ENCODE measurements at places on chromosomes 1 and 21. TPM values are rescaled to one million over a fixed set of nuclear protein-coding genes. Genes with fewer than 3 reads are reported as not detected.

DNA sequence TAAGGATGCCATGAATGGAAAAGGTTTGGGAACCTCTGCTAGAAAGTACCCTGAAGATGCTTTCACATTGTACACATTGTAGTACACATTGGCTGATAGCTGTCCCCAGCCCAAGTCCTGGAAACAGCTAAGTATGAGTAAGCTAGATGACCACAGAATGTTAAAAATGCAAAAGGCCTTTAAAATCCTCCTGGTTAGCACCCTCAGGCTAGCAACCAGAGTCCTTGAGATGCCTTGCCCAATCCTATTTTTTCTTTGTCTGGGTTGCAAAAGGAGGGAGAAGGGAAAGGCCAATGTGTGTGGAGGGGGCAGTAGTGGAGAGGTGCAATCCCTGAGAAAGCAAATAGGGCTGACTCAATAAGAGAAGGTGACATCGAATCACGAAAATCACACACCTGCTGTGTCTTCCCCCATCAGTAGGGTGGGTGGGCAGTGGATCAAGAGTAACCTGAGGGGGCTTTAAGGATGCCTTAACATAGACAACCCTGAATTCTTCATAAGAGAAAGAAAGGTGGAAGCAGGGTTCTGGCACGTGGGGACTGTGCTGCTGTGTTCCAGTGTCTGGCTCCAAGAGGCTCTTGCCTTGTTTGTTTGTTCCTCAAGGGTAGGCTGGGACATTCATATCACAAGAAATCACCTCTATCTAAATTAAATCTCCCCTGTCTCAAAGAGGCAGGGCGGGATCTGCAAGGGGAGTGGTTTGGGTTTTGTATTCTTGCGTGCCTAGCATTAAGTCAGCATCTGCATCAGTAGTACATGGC, 266.2 kb upstream of the PLXNA2 start:
- no peaks in the 10 kb centered on the region for H3K36me3 ChIP-seq
- H3K27me3 ChIP-seq = no peaks in the 10 kb centered on the region
- no peak overlapping the region for H3K27ac ChIP-seq
- H3K4me3 ChIP-seq = no peak overlapping the region
- no peak for DNase-seq
- H3K4me1 ChIP-seq = no peaks in the 10 kb centered on the region

DNA sequence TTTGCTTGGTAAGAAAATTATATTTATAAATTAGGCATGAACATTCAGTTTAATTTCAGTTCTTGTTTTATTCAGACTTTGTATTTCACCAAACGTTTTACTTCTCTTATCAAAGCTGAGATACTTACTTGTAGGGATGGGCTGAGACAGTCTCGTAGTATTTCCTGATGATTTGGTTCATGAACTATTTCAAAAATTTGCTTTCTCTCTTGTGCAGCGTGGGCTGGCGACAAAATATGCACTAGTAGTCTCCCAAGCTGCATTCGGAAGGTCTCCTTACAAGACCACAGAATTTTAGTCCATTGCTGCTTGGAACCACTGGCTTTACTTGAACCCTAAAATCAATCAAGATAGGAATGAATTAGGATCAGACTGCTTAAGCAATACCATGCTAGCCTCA, 91.7 kb upstream of the GNG4 start:
- no peak overlapping the region for H3K4me3 ChIP-seq
- no peaks in the 10 kb centered on the region for H3K27me3 ChIP-seq
- H3K4me1 ChIP-seq = no peaks in the 10 kb centered on the region
- H3K36me3 ChIP-seq = peaks cover 4% of the 10 kb centered on the region

DNA sequence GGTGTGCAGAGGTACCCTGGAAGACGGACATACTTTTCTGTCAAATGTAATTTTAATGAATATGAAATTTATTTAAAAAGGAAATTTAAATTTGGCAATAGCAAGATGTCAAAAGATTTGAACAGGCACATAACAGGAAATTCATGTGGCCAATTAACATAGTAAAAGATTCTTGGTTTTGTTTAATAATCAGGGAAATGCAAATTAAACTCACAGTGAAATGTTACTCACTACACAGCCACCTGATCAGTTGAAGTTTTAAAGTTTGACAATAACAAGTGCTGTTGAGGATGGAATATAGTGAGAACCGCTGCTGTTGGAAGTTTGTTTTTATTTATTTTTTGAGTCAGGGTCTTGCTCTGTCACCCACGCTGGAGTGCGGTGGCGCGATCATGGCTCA, 63.9 kb downstream of the TEX35 start:
- H3K36me3 ChIP-seq = no peaks in the 10 kb centered on the region
- H3K4me1 ChIP-seq = no peaks in the 10 kb centered on the region
- DNase-seq = no peak
- H3K4me3 ChIP-seq = no peak overlapping the region

GRCh38 chr1:228378873-228379460, 27.7 kb downstream of the TRIM11 start:
- no peaks in the 10 kb centered on the region for H3K27me3 ChIP-seq
- peak overlapping the region; percentile 37 for H3K4me3 ChIP-seq
- peak; percentile 69 for DNase-seq
- peak overlapping the region; percentile 79 for H3K27ac ChIP-seq
- peaks cover 22% of the 10 kb centered on the region for H3K4me1 ChIP-seq

GRCh38 chr1:219773775-219774174, 154.6 kb downstream of the SLC30A10 start:
- H3K4me3 ChIP-seq = no peak overlapping the region
- no peaks in the 10 kb centered on the region for H3K4me1 ChIP-seq
- no peak for DNase-seq
- no peaks in the 10 kb centered on the region for H3K27me3 ChIP-seq
- no peak overlapping the region for H3K27ac ChIP-seq

DNA sequence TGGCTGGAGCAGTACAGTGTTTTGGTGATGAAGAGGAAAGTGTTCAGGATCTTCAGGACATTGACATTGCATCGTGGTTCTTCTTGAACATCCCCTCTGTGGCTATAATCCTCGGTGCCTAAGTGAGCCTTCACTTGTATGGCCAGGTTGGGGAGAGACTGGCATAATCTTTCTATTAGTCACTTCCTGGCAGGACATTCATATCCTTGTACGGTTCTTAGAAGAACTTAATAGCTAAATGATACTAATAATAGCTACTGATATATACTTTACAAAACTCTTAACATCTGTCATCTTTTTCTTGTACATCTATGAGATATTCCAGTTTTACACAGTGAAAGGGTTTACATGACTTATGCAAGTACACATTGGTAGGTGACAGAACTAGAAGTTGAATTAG, 35.8 kb downstream of the CELF3 start:
- no peaks in the 10 kb centered on the region for H3K36me3 ChIP-seq
- no peak for DNase-seq
- H3K4me3 ChIP-seq = no peak overlapping the region
- no peaks in the 10 kb centered on the region for H3K4me1 ChIP-seq
- no peaks in the 10 kb centered on the region for H3K27me3 ChIP-seq

Gene DISP3
- 0.23 TPM for total RNA-seq

DNA sequence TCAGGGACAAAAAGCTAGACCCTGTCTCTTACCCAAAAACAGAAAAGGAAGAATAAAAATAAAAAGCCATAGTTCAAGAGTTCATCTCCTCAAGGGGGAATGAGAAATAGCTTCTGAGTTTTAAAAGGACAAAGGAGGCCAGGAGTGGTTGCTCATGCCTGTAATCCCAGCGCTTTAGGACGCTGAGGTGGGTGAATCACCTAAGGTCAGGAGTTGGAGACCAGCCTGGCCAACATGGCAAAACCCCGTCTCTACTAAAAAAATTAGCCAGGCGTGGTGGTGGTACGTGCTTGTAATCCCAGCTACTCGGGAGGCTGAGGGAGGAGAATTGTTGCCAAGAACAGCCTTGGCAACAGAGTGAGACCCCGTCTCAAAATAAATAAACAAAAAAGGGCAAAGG, 38.6 kb upstream of the CPLANE2 start:
- peaks cover 4% of the 10 kb centered on the region for H3K4me1 ChIP-seq
- H3K36me3 ChIP-seq = no peaks in the 10 kb centered on the region
- H3K27ac ChIP-seq = peak overlapping the region; percentile 35
- no peaks in the 10 kb centered on the region for H3K27me3 ChIP-seq
- no peak for DNase-seq
- H3K4me3 ChIP-seq = no peak overlapping the region

Gene OTUD7B
- 45.7 TPM for total RNA-seq

Gene OR2T33
- total RNA-seq = not detected

GRCh38 chr1:116667575-116668105, at the start of gene IGSF3:
Gene IGSF3 (minus strand): TSS chr1:116667733. CDS start chr1:116666326, 1,407 bp downstream.
- peaks cover 7% of the 10 kb centered on the region for H3K4me1 ChIP-seq
- peak within 1 kb of the TSS; percentile 30 for H3K4me3 ChIP-seq
- no peaks in the 10 kb centered on the region for H3K27me3 ChIP-seq
- peak; percentile 74 for DNase-seq
- H3K36me3 ChIP-seq = no peaks in the 10 kb centered on the region

DNA sequence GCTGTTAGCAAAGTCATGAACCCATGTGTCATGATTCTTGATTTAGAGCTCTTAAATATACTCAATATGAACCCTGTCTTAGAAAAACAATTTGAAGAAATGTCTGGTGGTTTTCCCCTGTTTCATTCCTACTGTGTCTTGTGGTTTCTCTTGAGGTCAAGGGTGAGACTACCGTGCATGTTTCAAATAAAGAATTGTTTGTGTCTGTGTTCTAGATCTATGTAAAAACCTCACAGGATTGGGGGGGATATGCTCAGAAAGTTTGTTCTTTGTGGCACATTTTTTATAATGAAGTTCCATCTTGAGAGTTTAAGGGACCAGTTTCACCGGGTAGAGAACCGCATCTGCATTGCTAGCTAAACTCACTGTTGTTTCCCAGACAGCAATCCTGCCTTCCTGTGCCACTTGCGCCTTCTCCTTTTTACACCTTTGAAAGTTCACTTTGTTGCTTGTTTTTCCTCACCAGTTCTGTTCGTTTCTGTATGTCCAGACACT, 30.9 kb upstream of the CACYBP start:
- DNase-seq = no peak
- peaks cover 45% of the 10 kb centered on the region for H3K4me1 ChIP-seq
- H3K27ac ChIP-seq = peak overlapping the region; percentile 7
- H3K36me3 ChIP-seq = no peaks in the 10 kb centered on the region
- H3K27me3 ChIP-seq = no peaks in the 10 kb centered on the region

- no peaks in the 10 kb centered on the region for H3K36me3 ChIP-seq
- peaks cover 4% of the 10 kb centered on the region for H3K4me1 ChIP-seq
- H3K27ac ChIP-seq = no peak overlapping the region
- H3K27me3 ChIP-seq = no peaks in the 10 kb centered on the region
- no peak overlapping the region for H3K4me3 ChIP-seq
Measured at GRCh38 chr21:28513428-28513827, 479.2 kb downstream of the LTN1 start.

Gene PTPN7
- total RNA-seq = 41.6 TPM

DNA sequence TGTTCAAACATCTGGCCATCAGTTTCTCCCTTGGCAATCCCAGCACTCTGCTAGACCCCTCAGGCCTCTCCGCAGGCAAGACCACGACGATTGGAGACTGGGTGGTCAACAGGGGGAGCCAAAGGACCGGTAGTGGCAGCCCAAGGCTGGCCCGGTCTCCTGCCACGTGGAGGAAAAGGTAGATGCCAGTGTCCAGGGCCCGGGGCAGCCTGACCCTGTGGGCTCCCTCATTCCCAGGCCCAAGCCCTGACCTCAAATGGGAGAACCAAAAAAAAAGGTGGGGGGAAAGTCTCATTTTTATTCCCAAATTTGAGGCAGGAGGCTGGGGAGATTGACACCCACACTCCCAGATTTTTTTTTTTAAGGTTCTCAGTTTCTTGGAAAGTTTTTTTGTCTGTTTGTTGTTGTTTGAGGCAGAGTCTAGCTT, 24.8 kb downstream of the S100A6 start:
- H3K36me3 ChIP-seq = no peaks in the 10 kb centered on the region
- H3K27me3 ChIP-seq = no peaks in the 10 kb centered on the region

Gene KRTAP19-1
- not detected for total RNA-seq

DNA sequence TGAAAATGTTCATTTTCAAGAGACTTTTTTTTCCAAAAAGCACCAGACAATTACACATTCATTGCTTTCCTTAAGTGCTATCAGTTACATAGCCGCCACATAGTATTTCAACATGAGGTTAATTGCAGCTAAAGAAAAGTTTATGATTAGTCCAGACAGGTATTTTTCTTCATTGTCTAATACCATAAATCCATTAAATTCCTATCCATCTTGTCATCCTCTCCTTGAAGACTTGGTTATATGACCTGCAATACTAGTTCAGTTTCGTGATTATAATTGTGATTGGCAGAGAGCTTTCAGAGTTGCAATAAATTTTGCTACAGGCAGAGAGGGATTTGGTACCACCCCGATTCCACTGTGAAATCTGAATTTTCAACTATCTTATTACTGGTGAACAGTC, 437.7 kb downstream of the GPATCH2 start:
- H3K4me1 ChIP-seq = no peaks in the 10 kb centered on the region
- DNase-seq = no peak
- no peak overlapping the region for H3K4me3 ChIP-seq
- no peaks in the 10 kb centered on the region for H3K36me3 ChIP-seq
- no peaks in the 10 kb centered on the region for H3K27me3 ChIP-seq
- H3K27ac ChIP-seq = no peak overlapping the region

GRCh38 chr1:235782601-235783000, 84.1 kb downstream of the LYST start:
- no peaks in the 10 kb centered on the region for H3K36me3 ChIP-seq
- H3K27me3 ChIP-seq = no peaks in the 10 kb centered on the region
- H3K4me1 ChIP-seq = no peaks in the 10 kb centered on the region
- no peak overlapping the region for H3K4me3 ChIP-seq
- no peak overlapping the region for H3K27ac ChIP-seq
- DNase-seq = no peak

DNA sequence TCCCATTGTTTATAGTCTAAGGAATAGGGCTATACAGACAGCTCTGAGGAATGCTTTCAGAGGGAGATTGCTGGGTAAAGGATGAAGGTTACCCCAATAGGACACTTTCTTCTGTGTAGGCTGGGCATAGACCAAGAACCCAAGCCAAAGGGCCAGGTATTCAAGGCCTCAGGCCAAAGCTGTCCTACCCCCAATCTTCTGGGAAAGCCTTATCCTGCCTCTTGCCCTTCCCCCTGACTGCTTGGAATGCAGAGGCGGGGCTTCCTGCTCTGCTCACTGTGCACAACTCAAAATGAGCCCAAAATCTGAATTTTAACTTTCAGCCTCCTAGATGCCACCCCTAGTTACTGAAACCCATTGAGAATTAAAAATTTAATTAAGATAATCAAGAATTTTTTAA, 2.2 kb downstream of the OR10Z1 start:
- no peak for DNase-seq
- H3K27me3 ChIP-seq = no peaks in the 10 kb centered on the region
- no peak overlapping the region for H3K27ac ChIP-seq
- H3K4me1 ChIP-seq = no peaks in the 10 kb centered on the region
- no peaks in the 10 kb centered on the region for H3K36me3 ChIP-seq

- no peaks in the 10 kb centered on the region for H3K27me3 ChIP-seq
- H3K4me3 ChIP-seq = no peak overlapping the region
- H3K36me3 ChIP-seq = no peaks in the 10 kb centered on the region
- H3K4me1 ChIP-seq = peaks cover 17% of the 10 kb centered on the region
Measured at GRCh38 chr1:171794085-171794484, 12.6 kb downstream of the METTL13 start.

DNA sequence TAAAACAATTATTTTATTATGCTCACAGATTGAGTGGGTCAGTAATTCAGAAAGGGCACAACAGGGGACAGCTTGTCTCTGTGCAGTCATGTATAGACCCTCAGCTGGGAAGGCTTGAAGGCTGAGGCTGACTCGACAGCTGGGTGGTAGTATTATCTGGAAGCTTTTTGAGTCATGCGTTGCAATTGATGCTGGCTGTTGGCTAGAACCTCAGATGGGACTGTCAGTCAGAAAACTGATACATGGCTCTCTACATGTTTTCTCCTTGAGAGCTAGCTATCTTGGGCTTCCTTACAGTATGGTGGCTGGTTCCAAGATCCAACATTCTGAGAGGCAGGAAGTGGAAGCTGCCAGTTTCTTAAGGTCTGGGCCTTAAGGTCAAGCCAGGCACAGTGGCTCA, 61.5 kb upstream of the SELENON start:
- H3K27ac ChIP-seq = no peak overlapping the region
- peaks cover 7% of the 10 kb centered on the region for H3K4me1 ChIP-seq
- no peak overlapping the region for H3K4me3 ChIP-seq
- H3K27me3 ChIP-seq = no peaks in the 10 kb centered on the region
- no peaks in the 10 kb centered on the region for H3K36me3 ChIP-seq
